Stimulated activated CD4-positive, alpha-beta T cell treated with anti-CD3 and anti-CD28 coated beads, Interleukin-2, amount 100 ng/mL, for 48 hours (primary cell): ENCODE measurements at places on chromosomes 3 and 15.
A peak's percentile ranks its signal among the peaks of the same experiment; 100 is the strongest.

GRCh38 chr3:87047852-87048251 is 56.9 kb upstream of the VGLL3 start:
- no peak for DNase-seq

DNA sequence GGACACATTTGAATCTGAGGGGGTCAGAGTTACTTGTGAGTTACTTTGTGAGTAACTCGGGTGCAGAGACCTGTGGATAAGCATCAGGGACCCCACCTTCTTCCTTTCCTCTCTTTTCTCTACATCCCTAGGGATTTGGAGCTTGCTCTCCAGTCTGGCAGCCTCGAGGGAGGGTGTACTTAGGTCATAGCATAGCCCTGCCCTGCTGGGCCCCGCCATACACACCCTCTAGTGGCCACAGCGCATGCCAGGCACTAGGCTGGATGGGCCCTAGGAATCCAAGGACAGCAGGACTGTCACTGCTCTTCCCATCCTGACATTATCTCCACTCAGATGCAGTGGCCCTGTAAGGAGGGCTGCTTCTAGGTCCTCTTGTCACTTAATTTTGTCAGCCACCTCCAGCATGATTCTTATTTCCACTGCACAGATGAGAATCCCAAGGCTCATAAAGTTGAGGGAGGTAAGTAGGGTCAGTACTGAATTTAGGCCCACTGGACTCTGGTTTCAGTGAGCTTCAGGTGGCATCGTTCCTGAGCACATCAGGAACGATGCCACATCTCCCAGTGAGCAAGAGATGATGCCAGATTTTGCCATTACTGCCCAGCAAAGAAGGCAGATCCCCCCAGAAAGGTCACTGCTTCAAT is 3.6 kb upstream of the SMAD6 start:
- no peak for DNase-seq

GRCh38 chr3:81581966-81582599 is 179.4 kb downstream of the GBE1 start:
- DNase-seq, result peak; percentile 4

DNA sequence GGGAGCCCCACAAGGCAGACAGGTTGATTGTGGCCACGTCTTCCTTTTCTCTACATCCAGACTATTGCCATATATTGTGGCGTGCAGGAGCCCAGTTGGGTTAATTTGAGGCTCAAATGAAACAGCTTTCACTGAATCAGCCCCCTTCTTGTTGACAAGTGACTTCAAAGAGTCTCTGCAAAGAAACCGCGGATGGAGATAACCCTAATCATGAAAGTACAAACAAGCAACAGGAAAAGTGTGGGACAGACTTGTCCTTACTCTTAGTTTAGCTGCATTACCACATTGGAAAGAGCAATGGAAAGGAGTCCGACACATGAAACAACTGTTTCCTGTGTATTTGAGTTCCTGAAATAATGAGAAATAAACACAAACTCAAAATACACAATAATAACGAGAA is 3.3 kb downstream of the TMEM40 start:
- DNase-seq, result no peak

- no peak for DNase-seq
Observed at GRCh38 chr3:31268868-31269267, 263.9 kb upstream of the STT3B start.

DNA sequence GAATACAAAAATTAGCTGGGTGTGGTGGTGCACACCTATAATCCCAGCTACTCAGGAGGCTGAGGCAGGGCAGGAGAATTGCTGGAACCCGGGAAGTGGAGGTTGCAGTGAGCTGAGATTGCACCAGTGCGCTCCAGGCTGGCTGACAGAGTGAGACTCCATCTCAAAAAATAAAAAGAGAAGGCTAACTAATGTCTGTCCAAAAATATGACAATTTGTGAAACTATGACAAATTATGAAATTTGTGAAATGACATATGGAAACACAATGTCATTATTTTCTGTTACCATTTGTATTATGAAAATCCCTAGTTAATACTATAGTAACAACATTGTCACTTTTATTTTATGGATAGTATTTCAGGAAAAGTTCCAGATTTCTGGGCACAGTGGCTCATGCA is 1306.3 kb upstream of the EPHA6 start:
- DNase-seq, result no peak

DNA sequence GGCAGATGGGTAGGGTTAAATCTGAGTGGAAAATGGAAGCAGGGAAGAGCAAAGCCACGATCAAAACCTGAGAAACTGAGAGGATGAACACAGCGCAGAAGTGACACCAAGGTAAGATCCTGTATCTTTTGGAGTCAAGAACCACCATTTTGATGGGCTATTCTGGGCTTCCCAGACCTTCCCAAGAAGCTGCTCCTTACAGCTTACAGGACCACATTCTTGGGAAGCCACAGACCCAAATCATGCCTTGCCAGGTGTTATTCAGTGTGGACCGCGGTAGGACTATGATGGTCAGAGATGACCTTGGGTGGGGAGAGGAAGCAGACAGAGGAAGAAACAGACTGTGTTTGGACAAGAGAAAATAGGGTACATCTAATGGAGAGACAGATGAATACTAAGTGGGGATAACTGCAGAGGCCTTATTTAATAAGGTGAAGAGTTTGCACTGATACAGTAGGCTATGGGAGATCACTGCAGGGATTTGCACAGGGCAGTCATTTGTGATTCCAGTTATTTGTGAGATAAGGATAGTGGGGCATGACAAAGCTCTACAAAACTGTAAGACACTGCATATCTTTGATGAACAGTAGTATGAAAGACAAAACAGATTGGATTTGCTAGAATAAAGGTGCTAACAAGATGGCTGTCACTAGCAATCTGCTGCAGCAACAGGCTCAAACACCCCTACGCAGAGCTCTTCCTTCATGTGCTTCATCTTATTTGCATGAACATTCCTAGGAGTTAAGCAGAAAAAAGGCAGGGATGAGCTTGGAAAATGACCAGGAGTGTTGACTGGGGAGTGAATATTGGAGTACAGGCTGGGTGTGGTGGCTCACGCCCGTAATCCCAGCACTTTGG is 105.9 kb downstream of the IGF2BP2 start:
- DNase-seq, result no peak

DNA sequence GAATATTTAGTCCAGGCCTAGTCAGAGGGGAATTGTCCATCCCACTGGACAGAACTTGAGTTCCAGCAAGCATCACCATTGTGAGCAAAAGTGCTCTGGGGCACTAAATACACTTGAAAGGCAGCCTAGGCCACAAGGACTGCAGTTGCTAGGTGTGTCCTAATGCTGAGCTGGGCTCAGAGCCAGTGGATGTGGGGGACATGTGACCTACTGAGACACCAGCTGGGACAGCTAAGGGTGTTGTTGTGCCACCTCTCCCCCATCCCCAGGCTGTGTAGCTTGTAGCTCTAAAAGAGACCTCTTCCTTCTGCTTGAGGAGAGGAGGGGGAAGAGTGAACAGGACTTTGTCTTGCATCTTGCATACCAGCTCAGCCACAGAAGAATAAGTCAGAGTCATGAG is 120.9 kb downstream of the DTWD1 start:
- no peak for DNase-seq

- DNase-seq, result no peak
Observed at GRCh38 chr3:127037418-127037841, 54.5 kb downstream of the PLXNA1 start.

DNA sequence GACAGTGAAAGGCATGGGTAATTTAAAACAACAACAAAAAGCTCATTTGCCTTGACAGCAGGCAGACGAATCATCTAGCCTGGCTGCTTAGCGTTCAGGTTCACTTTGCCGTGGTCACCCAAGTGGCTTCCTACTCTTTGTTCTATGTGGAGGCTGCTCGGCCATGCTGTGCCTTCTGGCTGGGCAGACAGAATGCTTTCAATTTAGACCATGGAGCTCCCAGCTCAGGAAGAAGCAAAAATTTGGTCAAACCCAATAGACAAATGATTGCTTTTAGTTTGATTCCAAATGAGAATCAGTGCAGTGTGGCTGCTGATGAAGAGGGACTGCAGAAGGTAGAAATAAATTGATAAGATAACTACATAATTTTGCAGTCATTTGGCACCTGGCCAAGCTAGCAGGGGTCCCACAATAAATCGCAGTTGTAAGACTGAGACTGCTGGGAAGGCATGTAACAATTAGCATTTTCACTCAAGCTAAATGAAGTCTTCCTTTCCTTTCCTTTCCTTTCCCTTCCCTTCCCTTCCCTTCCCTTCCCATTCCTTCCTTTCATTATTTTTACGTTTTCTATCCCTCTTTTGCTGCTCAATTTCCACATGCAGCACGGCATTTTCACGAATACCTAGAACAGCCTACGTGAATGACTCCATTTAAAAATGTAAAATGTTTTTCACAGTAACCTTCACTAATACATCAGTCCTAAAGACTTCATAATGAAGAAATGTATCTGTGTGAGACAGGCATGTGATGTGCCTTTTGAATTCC is 360.4 kb upstream of the TGFBR2 start:
- no peak for DNase-seq

DNA sequence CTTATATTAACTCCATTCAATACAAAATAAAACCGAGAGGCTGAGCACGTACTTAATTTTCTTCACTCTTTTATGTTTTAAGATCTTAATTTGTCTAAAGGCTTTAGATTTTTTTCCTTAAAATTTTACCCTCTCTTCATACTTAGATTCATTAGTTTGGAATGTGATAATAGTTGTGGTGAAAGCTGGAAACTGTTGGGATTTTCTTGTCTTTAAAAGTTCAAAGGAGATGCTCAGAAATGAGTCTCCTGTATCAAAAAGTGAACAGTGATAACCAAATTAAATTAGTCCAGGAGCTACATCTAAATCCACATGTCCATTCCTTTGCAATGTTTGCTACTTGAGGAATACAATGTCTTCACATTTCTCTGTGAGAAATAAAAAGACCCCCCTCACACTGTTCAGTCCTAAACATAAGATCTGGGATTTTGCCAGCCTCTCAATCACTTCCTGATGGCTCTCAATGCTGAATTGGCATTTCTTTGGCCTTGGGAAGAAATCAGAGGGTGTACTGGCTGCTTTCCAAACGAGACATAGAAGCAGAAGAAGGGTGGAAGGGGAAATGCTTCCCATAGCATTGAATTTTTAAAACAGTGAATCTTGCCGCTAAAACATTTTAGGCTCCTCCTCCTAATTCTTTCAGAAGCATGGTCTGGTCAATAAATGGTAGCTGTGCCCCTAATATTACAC is 245.0 kb downstream of the SHOX2 start:
- no peak for DNase-seq

- DNase-seq, result no peak
Observed at GRCh38 chr3:15610082-15610759, 8.7 kb downstream of the BTD start.

DNA sequence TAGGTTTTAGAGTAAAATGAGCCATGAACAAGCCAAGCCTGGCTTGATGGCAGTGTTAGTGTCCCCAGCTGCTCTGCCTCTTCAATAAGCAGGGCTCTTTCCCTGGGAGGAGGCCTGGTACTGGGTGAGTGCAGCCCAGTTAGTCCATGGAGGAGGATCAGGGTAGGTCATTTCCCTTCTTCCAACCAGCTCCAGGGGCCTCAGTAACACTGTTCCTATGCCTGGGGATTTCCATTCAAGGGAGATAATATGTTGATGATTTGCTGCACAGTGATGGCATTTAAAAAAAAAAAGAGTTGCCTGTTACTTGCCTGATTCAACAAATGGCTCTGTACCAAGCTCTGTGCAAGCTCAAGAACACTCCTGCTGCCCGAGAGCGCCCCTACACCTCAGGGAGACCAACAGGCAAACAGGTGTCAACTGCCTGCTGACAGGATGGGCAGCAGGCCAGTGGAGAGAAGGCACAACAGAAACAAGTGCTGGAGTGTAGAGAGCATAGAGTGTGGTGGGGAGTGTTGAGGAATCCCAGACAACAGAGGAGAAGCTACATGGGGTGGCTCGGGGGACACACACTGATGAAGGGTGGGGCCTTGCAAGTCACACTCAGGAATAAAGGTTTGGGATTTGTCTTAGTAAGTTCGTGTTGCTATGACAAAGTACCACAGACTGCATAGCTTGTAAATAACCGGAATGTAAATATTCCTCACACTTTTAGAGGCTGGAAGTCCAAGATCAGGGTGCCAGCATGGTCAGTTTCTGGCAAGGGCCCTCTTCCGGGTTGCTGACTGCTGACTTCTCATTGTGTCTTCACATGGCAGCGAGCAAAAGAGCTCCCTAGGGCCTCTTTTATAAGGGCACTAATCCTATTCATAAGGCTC is 78.6 kb upstream of the PXYLP1 start:
- DNase-seq, result no peak

GRCh38 chr3:170982733-170983132 is 43.8 kb downstream of the SLC2A2 start:
- no peak for DNase-seq

DNA sequence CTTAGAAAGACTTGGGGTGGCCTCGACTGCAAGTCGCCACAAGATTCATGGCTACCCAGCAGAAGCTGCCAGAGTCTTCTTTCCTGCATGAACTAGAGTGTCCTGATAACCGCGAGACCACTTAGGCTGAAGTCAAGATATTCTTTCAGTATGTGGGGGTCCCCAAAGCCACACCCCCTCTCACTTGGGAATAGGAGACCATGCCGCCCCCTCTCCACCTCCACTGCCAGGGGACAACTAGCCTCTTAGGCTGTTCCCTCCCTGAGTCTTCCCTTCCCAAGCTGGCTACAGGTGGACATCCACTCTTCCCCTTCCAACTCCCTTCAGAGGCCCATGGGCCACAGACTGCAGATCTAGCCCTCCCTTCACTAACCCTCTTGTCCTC is 1.3 kb upstream of the CCDC12 start:
- no peak for DNase-seq

DNA sequence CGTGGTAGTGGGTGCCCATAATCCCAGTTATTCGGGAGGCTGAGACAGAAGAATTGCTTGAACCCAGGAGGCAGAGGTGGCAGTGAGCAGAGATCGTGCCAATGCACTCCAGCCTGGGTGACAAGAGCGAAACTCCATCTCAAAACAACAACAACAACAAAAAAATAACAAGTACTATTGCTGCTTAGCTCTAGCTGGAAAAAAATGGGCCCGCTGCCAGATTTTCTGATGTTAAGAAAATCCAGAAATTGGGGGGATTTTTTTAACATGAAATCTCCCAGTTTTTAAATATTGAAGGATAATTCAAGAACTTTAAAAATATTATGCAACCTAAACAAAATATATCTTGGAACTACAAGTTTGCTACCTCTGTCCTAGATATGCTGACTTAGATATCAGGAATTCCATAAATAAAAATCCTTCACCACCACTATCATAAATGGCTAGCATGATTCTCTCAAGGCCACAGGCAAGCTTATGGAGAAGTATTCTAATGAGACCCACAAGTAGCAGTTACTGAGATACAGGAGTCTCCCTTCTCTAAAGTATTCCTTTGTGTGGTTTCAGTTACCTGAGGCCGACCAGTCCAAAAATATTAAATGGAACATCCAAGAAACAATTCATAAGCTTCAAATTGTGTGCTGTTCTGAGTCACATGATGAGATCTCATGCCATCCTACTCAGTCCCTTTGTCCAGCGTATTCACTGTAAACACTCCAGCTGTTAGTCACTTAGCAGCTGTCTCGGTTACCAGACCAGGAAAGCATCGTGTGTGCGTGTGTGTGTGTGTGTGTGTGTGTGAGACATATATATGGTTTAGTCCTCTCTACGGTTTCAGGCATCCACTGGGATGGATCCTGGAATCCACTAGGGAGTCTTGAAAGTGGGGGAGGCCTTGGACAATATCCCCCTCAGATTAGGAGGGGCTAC is 277.2 kb downstream of the TBL1XR1 start:
- DNase-seq, result no peak

- DNase-seq, result no peak
Observed at GRCh38 chr3:63972987-63973386, 50.3 kb downstream of the PSMD6 start.

GRCh38 chr3:10927551-10927950 is 65.0 kb upstream of the SLC6A1 start:
- no peak for DNase-seq
